ENCODE measurements at places on chromosomes 16 and 17.

- DNase-seq = no peak
Observed at GRCh38 chr16:11615748-11616447, 29.2 kb upstream of the LITAF start.

DNA sequence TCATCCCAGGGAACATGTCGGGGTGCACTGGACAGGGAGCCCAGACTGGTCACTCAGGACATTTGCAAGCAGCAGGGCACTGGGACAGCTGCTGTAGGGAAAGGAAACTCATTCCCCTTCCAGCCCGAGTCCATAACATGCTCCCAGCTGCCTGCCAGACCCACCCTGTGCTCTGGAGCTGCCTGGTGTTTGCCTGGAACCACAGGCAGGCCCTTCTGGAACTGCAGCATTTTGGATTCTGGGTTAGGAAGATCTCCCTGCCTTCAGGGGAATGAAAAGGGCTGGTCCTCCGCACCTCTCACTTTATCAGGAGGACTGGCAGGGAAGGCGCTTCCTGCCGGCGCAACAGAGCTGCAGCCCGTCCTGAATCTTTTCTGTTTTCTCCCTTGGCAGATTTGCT, 41.2 kb downstream of the MEAK7 start:
- DNase-seq = no peak

DNA sequence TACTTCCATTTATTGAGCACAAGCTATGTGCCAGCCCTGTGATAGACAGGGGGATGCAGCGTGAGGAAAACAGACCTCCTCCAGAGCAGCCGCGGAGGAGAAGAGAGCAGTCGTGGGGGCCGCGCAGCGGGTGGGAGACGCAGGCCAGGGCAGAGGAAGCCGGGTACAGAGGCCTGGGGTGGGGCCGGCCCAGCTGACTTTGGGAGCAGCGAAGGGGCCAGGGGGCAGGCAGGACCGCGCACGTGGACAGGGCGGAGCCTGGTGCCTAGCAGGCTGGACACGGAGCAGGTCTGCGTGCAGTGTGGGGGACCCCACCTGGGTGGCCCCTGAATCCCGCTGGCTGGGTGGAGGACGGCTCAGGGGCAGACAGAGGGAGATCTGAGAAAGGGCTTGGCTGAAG, 46.2 kb downstream of the ZFPM1 start:
- no peak for DNase-seq

GRCh38 chr17:14373614-14374259, 72.9 kb downstream of the HS3ST3B1 start:
- DNase-seq = no peak

DNA sequence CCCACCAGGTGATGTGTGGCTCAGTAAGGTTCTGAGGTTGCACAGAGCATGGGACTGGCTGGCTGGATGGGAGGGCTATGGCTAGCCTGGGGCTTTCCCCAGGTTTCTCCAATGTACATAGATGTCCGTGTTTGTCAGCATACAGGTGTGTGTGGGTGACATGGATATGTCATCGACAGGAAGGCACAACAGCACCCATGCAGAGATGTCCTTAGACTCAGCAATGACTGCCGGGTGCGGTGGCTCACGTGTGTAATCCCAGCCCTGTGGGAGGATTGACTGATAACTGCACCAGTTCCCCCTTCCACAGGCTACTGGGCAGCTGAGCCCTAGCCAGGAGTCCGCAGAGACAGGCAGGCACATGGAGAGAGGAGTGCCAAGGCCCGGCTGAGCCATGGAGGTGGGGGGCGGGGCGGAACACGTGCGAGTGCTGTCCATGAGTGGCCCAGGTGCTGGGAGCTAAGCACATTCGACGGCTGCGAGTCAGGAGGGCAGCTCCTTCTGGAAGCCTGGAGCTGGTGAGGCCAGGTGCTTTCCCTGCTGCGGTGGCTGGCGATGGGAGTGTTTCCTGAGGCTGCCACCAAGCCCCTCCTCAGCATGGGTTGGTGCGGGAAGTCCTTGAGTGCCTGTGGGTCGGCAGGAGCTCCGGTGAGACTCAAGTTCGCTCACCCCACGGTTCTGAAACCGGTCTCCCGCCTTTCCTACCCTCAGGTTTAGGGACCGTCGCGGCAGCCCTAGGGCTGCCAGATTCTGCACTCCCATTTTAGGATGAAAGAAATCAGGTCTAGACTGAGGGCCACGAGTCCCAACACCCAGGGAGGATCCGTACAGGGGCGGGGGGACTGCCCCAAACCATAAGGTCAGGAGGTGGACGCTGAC, 858 bp upstream of the ASPSCR1 start:
- no peak for DNase-seq

- DNase-seq = no peak
Observed at GRCh38 chr16:56389554-56389953, 35.8 kb downstream of the AMFR start.

DNA sequence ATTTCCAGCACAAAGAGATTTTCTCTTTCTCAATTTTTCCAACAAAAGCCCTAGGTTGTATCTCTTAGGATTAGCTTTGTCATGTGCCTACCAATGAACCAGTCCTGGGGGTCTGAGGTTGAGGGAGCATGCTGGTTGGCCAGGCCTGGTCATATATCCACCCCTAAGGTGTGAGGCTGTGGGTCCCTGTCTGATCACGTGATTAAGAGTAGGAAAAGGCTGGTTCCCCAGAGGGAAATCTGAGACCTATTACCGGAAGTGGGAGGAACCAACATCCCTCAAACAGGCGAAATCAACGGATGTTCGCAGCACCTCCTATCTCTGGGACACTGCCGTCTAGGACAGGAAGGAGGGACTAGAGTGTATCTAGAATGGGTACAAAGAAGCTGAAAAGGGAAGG, 185.7 kb upstream of the IRX5 start:
- no peak for DNase-seq

GRCh38 chr17:82474223-82475010, 15.9 kb downstream of the NARF start:
- DNase-seq = no peak

DNA sequence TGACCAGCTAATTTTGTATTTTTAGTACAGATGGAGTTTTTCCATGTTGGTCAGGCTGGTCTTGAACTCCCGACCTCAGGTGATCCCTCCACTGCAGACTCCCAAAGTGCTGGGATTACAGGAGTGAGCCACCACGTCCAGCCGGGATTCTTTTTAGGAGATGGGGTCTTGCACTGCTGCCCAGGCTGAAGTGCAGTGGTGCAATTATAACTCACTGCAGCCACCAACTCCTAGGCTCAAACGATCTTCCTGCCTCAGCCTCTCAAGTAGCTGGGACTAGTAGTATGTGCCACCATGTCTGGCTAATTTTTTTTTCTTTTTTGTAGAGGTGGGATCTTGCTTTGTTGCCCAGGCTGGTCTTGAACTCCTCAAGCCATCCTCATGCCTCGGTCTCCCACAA, 56.4 kb upstream of the MGAT5B start:
- no peak for DNase-seq

- DNase-seq = no peak
Observed at GRCh38 chr16:12422233-12422632, 381.5 kb downstream of the CPPED1 start.

DNA sequence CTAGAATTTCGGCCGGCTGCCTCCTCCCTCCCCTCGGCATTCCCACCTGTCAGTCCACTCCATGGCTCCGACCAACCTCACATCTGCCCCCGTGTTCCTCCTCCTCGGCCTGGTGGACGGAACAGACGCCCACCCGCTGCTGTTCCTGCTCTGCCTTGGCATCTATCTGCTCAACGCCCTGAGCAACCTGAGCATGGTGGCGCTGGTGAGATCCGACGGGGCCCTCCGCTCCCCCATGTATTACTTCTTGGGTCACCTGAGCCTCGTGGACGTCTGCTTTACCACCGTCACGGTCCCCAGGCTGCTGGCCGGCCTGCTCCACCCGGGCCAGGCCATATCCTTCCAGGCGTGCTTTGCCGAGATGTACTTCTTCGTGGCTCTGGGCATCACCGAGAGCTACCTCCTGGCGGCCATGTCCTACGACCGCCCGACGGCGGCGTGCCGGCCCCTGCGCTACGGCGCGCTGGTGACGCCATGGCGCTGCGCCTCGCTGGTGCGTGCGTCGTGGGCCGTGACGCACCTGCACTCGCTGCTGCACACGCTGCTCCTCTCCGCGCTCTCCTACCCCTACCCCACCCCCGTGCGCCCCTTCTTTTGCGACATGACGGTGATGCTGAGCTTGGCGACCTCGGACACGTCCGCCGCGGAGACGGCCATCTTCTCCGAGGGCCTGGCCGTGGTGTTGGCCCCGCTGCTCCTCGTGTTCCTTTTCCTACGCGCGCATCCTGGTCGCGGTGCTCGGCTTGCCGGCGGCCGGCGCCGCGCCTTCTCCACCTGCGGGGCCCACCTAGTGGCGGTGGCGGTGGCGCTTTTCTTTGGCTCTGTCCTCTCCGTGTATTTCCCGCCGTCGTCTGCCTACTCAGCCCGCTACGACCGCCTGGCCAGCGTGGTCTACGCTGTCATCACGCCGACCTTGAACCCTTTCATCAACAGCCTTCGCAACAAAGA, at the start of gene OR3A2:
Gene OR3A2 (minus strand): TSS at position 440 of the 948 bp plus-strand sequence.
- no peak for DNase-seq

- no peak for DNase-seq
Observed at GRCh38 chr16:86823125-86823524, 244.8 kb downstream of the FOXL1 start.

GRCh38 chr16:22380529-22380928, 6.1 kb upstream of the CDR2 start:
- DNase-seq = no peak

GRCh38 chr16:86619239-86619794, 41.0 kb downstream of the FOXL1 start:
- DNase-seq = no peak

- no peak for DNase-seq
Observed at GRCh38 chr16:89123001-89123830, 29.6 kb downstream of the ACSF3 start.

- DNase-seq = no peak
Observed at GRCh38 chr17:49224997-49225337, 5.6 kb downstream of the PHOSPHO1 start.

- DNase-seq = no peak
Observed at GRCh38 chr16:77637940-77638339, 84.4 kb upstream of the NUDT7 start.

DNA sequence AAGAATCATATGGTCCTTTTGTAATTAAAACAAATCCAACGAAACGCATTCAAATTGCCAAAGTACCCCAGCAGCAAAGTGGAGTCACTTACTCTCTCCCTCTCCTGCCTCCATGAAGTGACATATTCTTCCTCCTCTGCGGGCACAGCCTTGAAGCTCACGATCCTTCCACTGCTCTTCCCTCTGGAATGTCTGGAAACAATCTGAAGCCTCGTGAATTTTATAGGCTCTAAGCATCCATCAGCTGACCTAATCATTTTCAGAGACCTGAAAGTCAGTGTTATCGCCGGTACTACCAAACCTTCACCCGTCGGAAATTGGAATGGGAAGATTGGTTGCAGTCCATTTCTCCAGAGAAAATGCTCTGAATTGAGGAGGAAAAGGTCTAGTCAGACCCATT, 134.5 kb upstream of the FOXF1 start:
- DNase-seq = no peak

- no peak for DNase-seq
Observed at GRCh38 chr17:58806046-58806445, 50.4 kb downstream of the PPM1E start.

GRCh38 chr16:85859818-85860125, 39.2 kb upstream of the IRF8 start:
- DNase-seq = no peak

GRCh38 chr17:59376506-59376905, 45.1 kb downstream of the YPEL2 start:
- DNase-seq = no peak

DNA sequence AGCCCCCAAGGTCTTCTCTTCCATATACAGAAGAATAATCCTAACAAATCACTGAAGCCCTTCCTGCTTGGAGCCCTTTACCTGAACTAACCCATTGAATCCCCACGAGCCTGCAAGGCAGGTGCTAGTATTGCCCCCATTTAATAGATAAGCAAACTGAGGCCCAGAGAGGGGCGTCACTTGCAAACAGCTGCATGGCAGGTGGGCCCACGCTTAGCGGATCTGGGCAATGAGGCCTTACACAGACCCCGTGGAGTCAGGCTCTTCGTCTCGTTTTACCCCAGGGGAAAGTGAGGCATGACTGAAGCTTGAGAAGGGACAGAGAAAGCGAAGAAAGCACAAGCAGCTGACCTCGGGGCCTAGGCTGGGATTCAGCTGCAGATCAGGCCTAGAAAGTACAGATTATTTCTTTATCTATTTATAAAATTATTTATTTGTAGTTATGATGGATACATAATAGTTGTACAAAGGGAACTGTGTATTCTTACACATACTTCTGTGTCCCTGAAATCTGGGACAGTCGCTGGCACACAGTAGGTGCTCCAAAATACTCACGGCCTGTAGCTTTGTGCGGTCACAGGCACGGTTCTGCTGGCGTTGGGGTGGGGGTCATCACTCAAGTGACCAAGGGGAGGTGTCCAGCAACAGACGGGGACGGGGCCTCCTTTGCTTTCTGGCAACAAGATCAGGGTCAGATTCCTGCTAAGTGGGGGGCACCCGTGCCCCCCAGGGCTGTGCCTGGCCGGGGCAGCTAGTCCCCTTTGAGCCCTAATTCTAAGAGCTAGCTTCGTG, 223.2 kb upstream of the GSE1 start:
- no peak for DNase-seq

GRCh38 chr16:77987810-77988209, 34.5 kb upstream of the CLEC3A start:
- no peak for DNase-seq

GRCh38 chr16:86231996-86232350, 278.4 kb upstream of the FOXF1 start:
- DNase-seq = no peak

GRCh38 chr17:61412143-61412859, 12.7 kb downstream of the TBX2 start:
- peak; percentile 46 for DNase-seq

DNA sequence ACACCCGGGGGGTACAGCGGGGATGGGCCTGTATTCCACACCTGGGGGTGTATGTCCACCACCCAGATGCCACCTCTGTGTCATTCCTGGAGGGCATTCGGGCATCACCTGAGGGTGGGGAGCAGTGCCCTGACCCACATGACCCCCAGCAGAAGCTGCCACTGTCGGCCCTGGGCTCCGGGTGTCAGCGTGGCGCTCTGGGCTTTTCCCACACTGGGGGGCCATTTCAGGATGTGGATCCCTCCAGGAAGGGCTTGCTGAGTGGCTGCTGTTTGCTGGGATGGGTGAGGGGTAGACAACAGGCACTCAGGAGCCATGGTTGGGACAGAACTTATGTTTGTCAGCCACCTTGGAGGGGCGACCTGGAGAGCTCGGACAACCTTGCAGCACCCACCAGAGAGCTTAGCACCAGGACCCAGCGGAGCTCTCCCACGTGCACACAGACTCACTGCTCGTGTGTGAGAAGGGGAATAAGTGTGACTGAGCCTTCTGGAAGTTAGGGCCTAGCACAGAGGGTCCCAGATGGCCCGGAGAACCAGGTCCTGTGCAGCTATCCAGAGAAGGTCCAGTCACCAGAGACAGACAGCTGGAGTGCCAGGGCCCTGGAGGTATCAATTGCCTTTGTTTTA, 102.7 kb downstream of the METRNL start:
- no peak for DNase-seq

Data from activated naive CD8-positive, alpha-beta T cell treated with anti-CD3 and anti-CD28 coated beads, Interleukin-2, amount 50 U/mL, for 16 hours (primary cell).